ENCODE measurements at places on chromosomes 6 and 20. TPM values are rescaled to one million over a fixed set of nuclear protein-coding genes. Genes with fewer than 3 reads are reported as not detected.

Gene LTB
- total RNA-seq = 180 TPM

Gene SUMO4
- total RNA-seq = 5.4 TPM

Gene FANCE
- total RNA-seq = 1.1 TPM

GRCh38 chr6:130928158-130928912, 101.1 kb downstream of the SMLR1 start:
- no peak for DNase-seq

DNA sequence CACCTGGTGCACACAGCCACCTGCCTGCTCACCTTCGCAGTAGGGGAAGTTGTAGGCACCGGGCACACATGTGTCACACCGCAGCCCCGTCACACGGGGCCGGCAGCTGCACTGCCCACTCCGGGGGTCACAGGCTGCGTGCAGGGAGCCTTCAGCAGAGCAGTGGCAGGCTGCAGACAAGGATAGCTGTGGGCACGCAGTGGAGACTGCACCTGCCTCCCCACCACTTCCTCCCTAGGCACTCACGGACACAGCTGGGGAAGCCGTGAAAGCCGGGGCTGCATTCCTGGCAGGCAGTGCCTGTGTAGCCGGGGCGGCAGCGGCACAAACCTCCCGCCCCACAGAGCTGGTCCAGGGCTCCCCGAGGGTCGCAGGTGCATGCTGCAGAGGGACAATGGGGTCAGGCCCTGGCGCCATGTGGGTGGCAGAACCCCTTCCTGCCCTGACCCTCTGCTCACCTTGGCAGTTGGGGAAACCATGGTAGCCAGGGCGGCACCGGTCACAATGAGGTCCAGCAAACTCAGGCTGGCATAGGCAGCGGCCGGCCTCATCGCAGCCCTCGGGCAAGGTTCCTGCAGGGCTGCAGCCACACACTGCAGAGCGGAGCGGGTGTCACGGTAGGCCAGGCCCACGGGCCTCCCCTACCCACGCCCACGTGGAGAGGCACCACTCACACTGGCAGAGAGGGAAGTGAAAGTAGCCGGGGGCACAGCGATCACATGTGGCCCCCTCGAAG, 29.4 kb downstream of the LAMA5 start:
- DNase-seq = no peak

- DNase-seq = no peak
Observed at GRCh38 chr6:7640607-7641577, 50.9 kb downstream of the SNRNP48 start.

DNA sequence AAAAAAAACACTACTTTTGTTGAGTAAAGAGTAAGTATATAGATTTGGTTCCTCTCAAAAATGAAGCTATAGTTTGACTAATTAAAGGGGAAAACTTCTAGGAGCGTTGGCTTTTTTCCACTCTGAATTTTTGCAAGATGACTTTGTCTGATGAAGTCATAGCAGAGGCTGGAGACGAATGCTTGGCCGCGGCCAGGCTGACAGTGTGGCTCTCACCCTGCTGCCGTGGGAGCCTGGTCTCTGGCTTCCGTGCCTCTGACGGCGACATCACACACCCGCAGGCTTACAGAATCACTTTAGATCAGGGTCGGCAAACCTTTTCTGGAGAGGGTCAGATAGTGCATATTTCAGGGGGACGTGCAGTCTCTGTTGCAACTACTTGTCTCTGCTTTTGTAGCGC, 145.0 kb downstream of the PHACTR3 start:
- no peak for DNase-seq
